Muscle of back (tissue), 13 donors: ENCODE measurements at places on chromosomes 5 and 9. TPM values are rescaled to one million over a fixed set of nuclear protein-coding genes. Genes with fewer than 3 reads are reported as not detected.

DNA sequence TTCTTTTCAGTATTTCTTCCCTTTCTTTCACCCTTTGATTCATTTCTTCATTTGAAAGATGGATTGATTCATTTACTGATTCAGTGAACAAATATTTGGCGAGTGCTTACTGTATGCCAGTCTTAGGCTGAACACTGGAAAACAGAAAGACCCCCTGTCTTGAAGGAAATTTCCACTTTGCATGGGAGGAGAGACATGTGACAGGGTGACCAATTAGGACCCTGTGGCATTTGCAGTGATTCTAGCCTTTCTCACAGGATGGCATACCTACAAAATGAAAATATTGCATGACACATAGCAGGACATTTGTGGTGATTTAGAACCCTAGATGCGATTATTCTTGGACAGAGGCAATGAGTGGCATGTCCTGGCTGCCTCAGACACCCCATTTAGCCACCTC lies 407.2 kb upstream of the SGCD start:
- no peak for DNase-seq

DNA sequence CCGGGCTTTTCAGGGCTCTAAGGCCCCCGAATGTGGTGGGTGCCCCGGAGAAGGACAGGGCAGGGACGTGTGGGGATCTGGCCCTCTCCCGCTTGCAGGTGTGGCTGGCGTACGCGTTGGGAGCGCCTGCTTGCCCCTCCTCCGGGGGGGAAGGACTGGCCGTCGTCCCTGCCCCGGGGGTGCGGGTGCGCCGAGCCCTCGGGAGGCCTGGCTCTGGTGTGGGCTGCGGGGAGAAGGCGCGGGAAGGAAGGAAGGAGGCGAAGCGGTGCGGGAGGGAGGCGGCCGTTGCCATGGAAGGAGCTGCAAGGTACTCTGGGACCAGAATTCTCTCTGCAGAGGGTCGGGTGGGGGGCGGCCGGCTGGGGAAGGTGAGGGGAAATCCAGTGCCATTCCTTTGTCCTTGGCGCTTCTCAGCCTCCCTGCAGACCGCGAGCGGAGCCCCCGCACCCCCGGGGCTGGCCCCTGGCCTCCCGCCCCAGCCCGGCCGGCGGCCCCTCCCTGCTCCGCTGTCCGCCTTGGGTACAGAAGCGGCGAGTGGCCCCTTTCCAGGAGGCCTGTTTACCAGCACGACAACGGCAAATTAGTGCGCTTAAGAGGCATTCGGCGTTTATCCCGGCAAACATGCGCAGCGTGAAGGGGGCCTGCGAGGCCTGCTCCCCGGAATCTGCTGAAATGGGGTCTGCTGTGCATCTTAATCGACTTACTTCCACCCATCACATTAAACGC lies 67.1 kb upstream of the UNC5A start:
- DNase-seq, result no peak

DNA sequence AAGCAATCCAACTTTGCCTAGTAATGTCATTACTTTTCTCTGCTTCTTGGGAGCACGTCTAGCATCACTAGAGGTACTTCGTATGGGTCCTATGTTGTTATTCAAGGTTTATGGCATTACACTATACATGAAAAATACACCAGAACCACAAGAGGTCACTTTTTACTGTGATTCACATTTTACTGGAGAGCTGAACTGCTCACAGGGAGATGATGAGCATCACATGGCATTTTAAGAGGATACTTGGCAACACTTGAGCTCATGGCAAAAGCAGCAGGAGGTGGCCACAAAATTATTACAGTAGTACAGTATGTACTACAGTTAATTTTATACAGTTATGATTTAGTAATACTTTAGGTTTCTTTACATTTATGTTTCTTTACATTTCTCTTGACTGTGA lies 223.4 kb downstream of the PARP8 start:
- DNase-seq, result no peak

- DNase-seq, result no peak
Observed at GRCh38 chr5:93821891-93822415, 80.6 kb upstream of the POU5F2 start.

DNA sequence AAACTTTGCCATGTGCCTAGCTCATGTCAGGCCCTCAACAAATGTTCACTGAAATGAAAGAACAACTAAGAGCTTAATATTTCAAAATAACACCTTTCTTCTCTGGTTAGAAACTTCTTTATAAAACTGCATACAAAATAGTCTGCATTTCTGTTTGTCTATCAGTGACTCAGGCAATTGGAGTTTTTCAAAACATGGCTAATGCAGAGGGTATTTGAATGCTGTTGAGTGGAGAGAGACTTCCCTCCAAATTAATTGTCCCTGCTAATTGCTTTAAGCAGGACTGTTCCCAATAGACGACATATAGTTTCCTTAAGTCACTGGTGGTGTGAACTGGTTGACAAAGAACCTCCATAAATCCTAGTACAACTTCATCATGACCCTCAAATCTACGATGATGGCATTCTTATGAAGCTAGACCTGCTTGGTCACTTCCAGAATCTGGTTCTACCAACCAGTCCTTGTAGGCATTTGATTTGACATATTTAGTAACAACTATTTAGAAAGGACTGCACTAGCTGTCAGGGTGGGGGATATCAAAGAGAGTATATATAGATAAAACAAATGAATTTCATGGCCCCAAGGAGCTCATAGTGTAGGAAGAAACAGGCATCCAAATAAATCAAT lies 84.5 kb downstream of the PRLR start:
- DNase-seq, result no peak

ZNG1E gene
- polyA plus RNA-seq, result 45.8 TPM

GRCh38 chr5:159178978-159179377 lies 30.4 kb downstream of the RNF145 start:
- peak; percentile 29 for DNase-seq

GRCh38 chr9:93255994-93256877 lies 72.3 kb downstream of the WNK2 start:
- DNase-seq, result no peak

PROB1 gene
- 22.4 TPM for polyA plus RNA-seq
